NCI-H2171 (cell line): ENCODE measurements at places on chromosomes 3 and 15.

- no peak for DNase-seq
These were observed 51.5 kb downstream of the MKRN2 start for GRCh38 chr3:12608376-12608775.

DNA sequence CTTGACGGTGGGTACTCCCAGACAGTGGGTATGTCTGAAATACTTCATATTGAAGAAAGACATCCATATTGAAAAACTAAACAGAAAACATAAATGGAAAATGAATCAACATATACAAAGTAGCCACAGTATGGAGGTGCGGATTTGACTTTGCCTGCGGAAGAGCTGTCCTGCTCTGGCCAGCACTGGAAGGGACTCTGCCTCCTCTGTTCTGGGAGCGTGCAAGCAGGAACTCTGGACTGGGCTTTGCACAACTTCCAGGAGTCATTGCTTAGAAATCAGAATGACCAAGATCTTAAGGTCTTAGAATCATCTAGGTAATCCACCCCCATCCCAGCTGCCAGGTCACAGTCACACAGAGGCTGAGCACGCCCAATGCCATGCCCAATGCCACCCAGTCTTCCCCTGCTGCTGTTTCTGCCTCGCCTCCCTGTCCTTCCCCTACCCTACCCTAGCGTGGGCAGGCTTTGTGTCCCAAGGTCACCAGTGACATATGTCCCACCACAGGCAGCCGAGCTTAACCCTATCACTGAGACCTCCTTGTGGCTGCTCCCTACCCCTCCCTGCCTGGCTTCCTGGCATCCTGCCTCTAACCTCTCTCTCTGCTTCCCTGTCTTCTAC lies 36.3 kb downstream of the CDC25A start:
- no peak for DNase-seq

DNA sequence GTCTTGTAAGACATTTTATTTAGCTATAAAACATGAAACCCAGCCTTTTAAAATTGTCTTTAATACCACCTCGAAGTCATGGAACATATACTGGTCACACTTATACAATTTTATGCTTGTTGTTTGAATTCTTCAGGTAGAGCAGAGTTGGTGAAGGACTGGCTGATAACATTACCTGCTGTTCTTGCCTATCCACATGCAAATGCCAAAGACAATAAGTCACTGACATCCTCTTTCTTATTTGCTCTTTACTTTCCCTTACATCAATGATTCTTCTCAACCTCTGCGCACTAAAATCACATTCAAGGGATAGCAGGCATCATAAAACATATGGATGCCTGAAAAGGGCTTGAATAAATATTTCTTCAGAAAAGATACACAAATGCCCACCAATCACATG lies 392.5 kb upstream of the ATP11B start:
- DNase-seq: no peak

DNA sequence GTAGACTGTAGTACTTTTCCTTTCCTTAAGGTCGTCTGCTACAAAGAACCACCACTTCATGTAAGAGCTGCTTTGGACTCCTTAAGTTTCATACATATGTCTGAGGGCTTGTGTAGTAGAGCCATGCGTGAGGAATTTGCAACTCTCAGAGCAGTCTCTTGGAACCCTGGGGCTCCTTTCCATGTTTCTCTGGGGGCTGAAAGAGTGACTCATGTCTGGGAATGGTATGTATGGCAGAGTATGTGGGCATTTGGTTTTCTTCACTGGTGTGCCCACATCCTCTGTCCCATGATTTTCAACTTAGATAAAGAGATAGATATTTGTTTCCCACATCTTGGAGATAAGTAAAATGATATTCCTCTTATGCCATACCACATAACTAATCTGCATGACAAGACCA lies 20.6 kb upstream of the RBM5 start:
- no peak for DNase-seq

GRCh38 chr15:47987908-47988532 lies 132.8 kb upstream of the SLC24A5 start:
- peak; percentile 58 for DNase-seq

GRCh38 chr3:3097958-3098357 lies 12.2 kb downstream of the IL5RA start:
- DNase-seq: no peak

- no peak for DNase-seq
These were observed 31.0 kb downstream of the FSTL1 start for GRCh38 chr3:120419797-120420196.

DNA sequence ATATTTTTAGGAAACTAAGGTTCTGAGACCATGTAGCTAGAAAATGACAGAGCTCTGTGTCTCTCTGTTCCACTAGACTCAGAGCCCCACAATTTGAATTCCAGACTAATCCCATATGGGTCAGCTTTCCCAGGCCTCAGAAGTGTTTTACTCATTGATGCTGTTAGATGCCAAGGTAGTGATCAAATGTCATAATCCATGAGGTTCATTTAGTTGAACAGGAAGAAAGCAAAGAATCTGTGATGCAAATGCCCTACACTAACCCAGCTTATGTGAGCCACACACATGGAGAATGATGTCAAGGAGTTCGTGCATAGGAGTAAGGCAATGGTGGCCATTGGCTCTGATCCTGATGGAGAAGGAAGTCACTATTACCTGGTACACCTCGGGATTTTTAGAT lies 363.4 kb upstream of the RARB start:
- no peak for DNase-seq

GRCh38 chr3:82202269-82202668 lies 440.8 kb upstream of the GBE1 start:
- no peak for DNase-seq

DNA sequence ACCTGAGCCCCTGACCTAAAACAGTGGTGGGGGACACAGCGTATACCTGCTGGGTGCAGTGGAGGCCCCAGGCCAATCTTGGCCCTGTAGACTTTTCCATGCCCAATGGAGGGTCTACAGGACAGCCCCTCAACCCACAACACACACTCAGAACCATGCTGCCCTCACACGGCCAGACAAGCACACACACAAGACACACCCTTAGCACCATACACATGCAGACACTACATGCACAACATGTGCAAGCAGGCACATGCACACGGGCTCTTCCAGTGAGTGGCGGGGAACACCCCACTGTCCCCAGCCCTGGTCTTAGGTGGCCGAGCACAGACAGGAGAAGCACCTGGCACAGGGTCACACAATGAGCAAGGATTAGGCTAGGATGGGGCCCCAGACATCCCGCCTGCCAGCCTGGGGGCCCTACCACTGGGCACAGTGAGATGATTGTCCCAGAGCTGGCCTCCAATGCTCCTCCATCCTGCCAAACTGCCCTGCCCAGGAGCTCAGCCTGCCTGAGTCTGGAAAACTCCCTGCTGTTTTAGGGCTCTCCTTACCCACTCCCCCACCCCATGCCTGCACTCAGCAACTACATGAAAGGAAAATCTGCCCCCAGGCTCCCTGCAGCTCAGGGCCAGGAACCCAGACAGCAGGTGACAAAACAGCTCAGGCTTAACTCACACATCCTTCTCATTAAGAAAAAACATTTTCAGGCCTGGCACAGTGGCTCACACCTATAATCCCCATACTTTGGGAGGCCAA lies 15.8 kb downstream of the IQSEC1 start:
- no peak for DNase-seq

DNA sequence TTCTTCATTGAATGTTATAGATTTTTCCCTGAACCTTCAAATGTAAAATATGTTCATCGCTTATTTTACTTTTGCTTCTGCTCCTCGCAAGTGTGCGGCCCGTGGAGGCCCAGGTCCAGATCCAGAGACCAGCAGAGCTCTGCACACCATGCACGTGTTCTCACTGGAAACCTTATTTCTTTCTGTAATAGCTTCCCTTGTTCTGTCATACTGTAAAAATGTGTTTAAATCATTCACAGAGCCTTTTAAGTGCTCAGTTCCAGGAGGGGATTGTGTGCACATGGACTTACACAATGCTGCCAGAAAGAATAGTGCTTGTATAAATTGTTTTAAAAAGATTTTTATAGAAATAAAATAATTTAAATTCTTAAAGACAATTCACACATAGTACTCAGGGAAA lies 359.3 kb downstream of the GABRG3 start:
- DNase-seq: no peak

DNA sequence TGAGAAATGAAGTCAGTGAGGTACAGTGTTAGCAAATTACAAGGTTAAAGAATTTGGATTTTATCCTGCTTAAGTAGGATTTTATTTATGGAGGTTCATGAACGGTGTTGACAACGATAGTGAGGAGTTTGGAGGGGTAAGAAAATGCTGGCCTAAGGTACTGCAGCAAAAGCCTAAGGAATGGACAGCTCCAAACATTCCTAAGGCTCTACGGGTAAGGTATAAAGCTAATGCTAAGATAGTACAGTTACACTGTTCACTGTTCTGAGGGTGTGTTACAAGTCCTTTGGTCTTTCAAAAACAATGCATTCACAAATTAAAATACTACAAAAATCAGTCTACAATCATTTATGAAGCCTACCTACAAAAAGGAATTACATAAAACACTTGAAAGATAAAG lies 7.3 kb downstream of the MTMR10 start:
- no peak for DNase-seq

DNA sequence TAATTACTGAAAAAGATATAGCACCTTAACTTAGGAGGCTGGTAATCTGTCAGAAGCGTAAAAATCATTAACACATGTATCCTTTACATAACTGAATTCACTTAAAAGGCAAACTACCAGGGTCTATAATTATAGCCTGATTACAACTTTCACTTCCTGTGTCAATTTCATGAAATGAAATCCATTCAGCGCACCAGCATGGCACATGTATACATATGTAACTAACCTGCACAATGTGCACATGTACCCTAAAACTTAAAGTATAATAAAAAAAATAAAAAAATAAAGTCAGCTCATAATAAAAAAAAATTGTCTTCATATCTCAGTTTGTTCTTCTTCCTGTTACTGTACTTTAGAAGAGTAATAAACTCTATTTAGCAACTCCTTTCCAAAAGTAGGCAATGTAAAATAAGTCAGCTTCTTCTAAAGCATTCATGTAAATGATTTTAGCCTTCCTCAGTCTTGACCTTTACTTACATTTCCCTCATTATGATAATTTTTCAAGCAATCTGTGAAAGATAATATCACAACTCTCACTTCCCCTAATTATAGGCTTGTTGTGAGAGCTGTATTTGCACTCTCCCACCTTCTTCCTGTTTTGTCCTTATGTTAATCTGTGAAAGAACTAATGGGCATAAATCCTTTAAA lies 50.1 kb downstream of the KBTBD8 start:
- DNase-seq: no peak
